ENCODE measurements at places on chromosomes 6 and 20.

GRCh38 chr6:141463237-141463977 lies 669.3 kb upstream of the GJE1 start:
- no peak for DNase-seq

GRCh38 chr6:168016721-168017525 lies 19.5 kb downstream of the KIF25 start:
- DNase-seq, result no peak

- DNase-seq, result peak; percentile 20
These were observed 123.0 kb downstream of the PLCB1 start for GRCh38 chr20:8254911-8255582.

GRCh38 chr20:61951695-61952533 lies 113.8 kb downstream of the TAF4 start:
- no peak for DNase-seq

DNA sequence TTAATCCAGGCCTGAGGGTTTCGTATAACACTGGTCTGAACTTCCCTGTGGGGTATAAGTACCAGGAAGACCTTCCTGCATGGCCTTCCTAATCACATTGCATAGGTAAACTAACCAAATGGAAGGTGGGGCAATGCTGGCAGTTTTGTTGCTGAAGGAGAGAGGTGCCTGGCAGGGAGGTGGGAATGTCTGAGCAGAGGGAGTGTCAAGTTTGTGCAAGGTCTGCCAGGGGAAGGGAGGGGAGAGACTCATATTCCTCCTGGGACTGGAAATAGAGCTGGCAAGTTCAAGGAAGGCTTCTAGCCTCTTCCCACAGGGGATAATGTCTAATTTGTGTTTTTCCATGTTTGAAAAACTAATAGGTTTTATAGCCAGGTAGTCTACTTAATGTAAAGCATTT lies 70.6 kb downstream of the HDDC2 start:
- no peak for DNase-seq

DNA sequence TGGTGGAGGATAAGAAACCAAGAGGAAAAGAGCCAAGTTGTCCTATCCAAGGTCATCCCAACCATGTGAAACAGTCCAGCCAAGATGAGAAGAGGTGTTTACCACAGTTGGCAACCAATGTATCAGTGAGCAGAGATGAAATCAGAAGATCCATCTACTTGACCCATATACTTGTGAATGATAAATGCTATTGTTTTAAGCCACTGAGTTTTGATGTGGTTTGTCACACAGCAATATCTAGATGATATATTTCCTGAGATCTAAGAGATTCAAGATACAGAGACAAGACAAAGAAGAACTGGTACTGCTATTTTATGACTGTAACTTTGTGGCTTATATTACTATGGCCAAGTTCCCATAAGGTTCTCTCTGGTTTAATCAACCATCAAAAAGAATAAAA lies 721.2 kb downstream of the MAFB start:
- DNase-seq, result no peak

DNA sequence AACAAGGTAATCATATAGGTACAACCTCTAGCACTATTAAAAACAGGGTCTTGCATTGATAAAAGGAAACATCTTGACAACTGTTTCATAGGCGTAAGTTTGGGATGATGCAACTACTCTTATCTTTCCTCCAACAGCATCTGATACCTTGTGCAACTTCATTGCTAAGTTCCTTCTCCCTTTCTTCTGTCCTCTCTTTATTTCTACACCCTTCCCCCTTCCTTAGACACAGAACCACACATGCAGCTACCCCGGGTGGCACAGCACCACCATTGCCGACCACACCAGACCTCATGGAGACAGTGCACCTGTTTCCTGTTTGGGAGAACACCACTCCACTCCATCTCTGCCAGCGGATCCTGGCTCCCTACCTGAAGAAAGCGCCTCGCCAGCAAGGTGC lies 14.4 kb downstream of the MYB start:
- DNase-seq, result no peak

GRCh38 chr6:112298816-112299281 lies 44.5 kb upstream of the LAMA4 start:
- peak; percentile 72 for DNase-seq

DNA sequence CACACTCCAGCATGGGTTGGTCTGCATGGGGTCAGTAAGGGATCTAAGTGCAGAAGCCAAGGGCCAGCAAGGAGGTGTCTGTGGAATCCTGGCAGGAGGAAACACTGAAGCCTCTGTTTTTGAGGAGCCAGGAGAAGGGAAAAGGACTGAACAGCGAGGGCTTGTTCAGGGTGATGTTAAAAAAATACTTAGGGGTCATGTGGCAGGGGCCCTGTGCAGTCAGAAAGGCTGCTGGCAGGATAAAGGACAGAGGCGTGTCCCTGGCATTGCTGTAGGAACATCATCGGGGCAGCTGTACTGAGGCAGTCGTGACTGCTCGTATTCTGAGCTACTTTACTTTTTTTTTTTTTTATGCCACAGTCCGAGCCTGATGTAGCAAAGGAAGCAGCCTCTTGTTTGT lies 127.1 kb upstream of the ZFP64 start:
- DNase-seq, result no peak

GRCh38 chr20:63712191-63712590 lies 4.4 kb downstream of the ZGPAT start:
- DNase-seq, result no peak

DNA sequence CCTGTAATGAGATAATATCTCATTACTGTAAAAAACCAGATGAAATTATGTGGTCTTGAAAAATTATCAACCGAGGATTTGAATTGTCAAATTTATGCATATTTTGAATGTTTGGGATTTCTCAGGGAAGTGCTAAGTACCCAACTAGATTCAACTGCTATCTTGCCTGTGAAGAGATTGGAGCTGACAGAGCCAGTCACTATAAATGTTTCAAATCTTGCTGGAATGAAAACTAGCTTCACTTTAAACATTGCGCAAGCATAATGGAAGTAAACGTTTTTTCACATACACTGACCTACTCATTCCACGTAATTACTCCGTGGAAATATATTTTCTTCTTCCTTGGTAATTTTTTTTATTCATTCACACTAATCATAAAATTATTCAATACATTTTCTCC lies 46.7 kb downstream of the TMEM170B start:
- no peak for DNase-seq

GRCh38 chr20:7856756-7857155 lies 83.5 kb downstream of the HAO1 start:
- DNase-seq, result no peak

- DNase-seq, result no peak
These were observed 11.9 kb downstream of the C6orf89 start for GRCh38 chr6:36897609-36898008.

DNA sequence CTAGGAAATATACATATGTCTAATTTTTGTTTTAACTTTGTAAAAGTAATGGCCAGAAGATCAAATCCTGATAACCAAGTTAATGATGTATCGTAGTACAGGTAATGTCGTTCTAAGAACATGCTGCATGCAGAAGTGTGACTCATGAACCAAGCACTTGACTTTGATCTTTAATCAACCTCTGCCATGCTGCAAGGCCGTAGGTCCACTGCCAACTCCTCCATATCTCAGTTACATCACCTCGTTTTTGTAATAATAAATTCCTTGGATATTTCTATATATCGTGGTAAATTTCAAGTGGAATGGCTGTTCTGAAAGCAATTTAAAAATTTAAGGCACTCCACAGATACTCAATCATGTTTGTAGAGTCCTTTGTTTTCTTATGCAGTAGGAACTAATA lies 771.7 kb downstream of the EPHA7 start:
- DNase-seq, result no peak

DNA sequence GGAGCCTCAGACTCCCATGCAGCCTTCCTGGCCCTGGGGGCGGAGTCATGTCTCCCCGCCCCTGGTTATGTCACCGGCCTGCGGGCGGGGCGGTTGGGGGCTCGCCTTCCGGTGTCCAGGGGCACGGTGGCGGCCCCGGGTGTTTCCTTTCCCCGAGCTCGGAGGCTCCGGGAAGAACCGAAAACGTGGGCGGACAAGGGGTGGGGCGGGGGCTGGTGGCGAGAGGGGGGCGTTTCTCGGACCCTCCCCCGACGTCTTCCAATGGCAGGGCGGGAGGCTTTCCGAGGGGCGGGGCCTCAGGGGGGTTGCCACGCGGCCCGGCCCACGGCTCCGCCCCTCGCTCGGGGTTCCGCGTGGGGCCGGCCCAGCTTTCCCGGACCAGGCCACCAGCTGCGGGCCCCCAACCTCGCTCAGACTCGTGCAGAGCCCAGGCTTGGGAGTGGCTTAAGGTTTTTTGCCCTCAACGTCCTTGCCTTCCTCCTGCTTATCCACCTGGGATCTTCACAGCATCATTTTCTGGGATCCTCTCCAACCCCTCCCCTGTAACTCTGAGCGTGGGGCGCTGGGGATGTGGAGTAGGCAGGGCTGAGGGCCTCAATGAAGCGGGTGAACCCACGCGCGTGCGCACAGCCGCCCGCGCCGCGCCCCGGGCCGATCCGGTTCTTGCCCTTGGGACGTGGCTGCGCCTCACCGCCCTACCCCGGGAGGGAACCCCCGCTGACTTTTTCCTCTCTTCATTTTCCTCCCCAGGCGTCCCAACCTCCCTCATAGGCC lies 2.1 kb upstream of the NRN1 start:
- DNase-seq, result no peak

DNA sequence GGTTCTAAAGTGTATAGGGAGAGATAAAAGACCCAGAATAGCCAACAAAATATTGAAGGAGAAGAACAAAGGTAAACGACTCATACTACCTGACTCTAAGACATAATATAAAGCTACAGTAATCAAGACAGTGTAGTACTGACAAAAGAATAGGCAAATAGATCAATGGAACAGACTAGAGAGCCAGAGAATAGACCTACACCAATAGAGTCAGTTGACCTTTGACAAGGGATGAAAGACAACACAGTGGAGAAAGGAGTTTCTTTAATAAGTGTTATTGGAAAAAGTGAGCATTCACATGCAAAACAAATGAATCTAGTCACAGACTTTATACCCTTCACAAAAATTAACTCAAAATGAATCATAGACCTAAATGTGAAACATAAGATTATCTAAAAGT lies 96.4 kb downstream of the ISM1 start:
- DNase-seq, result no peak

DNA sequence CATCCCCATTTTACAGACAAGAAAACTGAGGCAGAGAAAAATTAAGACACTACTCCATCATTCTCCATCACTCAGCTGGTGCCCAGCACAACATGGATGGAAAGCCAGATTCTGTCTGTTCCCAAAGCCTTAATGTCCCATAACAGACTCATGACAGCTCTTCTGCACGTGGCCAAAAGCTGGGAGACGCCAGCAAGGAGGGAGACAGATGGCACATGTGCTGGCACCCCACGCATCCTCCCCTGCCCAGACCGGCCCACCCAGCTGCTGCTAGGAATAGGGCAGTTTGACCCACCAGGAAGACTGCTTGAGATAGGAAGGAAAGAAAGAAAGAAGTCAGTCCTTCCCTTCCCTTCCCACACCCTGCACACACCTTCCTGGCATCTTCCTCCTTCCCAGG lies 96.3 kb downstream of the PREX1 start:
- no peak for DNase-seq

GRCh38 chr6:4567141-4567540 lies 209.1 kb upstream of the CDYL start:
- DNase-seq, result no peak

GRCh38 chr6:38775870-38776269 lies 60.8 kb downstream of the DNAH8 start:
- DNase-seq, result no peak

DNA sequence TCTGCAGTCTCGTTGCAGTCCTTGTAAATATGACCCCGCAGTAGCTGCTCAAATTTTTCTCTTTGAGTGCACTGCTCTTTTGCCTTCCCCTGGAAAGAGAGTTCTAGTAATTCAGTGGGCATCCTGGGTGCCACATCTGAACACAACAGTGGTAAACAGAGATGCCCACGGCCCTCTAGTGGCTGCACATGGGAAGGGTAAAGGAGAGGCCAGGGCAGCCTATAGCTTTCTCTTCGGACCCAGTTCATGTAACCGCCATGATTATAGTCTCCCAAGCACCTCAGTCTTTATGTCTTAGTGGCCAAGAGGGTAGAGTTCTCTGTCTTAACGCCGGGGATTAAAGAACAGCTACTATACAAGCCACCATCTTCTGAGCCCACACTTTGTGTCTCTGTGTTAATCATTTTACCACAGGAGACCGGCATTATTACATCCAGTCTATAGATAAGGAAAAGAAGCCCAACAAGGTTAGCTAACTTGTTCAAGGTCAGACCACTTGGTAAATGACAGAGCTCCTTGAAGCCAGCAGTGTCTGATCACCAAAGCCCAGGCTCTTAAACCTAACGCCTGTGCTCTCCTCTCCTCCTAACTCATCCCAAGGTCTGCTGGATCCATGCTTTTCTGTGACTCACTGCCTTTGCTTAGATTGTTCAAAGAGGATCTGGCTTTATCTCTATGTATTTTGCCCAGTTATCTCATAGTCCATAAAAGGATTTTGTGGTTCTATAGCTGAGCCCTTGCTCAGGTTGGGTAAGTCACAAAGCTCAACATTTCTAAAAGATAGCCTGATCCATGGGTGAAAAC lies 81.8 kb downstream of the ISM1 start:
- no peak for DNase-seq

DNA sequence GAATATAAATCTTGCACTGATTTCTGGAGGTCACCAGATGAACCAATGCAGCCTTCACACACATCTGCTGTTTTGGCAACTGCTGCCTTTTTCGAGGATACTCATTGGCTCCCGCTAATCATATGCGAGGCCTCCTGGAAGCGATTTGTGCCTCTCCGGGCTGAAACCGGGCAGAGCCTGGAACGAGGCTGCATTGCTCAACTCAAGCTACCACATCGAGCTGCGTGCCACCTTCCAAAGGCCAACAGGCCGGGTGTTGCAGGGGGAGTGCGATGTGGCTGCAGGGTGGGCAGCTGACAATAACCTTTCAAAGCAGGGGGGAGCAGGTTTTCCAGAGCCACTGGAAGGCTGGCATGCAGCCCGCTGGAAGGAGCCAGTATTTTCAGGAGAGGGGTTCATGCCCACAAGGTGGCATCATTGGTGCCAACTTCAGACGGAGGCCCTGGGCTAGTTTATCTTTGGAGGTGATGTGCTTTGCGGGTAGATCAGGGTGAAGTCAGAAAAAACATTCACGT lies 122.6 kb upstream of the IFNGR1 start:
- peak; percentile 53 for DNase-seq

DNA sequence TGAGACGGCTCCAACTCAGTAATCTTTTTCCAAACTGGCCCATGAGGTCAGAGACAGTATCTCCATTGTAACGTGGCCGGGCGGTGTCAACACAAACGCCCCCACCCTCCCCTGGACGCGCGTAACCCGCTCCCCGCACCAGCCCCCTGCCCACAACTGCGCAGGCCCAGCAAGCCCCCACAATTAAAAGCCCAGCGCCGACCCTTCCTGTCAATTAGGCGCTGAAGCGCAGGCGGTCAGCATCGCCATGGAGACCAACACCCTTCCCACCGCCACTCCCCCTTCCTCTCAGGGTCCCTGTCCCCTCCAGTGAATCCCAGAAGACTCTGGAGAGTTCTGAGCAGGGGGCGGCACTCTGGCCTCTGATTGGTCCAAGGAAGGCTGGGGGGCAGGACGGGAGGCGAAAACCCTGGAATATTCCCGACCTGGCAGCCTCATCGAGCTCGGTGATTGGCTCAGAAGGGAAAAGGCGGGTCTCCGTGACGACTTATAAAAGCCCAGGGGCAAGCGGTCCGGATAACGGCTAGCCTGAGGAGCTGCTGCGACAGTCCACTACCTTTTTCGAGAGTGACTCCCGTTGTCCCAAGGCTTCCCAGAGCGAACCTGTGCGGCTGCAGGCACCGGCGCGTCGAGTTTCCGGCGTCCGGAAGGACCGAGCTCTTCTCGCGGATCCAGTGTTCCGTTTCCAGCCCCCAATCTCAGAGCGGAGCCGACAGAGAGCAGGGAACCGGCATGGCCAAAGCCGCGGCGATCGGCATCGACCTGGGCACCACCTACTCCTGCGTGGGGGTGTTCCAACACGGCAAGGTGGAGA lies at the start of the genes HSPA1A and HSPA1L:
TSS of gene HSPA1A (plus strand) at position 519 of the 814 bp plus-strand sequence. CDS start at position 733, 214 bp downstream.
TSS of gene HSPA1L (minus strand) at position 259 of the 814 bp plus-strand sequence. CDS start 3,311 bp downstream, outside the sequence.
- peak; percentile 92 for DNase-seq

All from fibroblast of the conjunctiva (primary cell).